ENCODE measurements at places on chromosomes 4 and X.

- DNase-seq = no peak
Observed at GRCh38 chr4:155795991-155796390, 37.2 kb downstream of the GUCY1B1 start.

DNA sequence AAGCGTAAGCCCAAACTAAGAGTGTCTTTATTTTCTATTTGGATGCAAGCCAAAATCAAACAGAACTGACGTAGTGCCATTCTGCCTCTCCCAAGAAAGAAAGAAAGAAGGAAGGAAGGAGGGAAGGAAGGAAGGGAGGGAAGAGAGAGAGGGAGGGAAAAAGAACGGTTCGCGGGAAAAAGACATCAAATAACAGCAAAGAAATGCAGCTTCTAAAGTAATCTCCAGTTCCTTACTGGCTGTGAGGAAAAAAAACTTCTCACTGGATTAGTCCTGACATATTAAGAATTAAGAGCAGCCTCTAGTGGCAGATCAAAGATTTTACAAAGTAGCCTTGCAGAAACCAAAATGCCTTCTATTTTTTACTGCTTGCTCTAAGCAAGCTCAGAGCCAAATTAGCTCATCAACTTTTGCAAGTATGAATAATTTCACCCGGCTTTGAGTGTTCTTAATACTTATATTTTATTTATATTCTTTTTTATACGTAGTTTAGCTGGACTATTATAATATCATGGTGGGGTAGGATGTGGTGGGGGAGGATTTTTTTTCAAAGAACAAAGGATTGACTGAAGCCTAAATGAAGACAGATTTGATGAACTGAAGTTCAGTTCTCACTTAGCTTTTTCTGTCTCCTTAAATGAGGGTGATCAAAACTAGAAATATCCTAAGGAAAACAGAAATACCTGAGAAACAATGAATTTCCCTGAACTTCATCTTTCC is 36.6 kb downstream of the PITX2 start:
- DNase-seq = no peak

DNA sequence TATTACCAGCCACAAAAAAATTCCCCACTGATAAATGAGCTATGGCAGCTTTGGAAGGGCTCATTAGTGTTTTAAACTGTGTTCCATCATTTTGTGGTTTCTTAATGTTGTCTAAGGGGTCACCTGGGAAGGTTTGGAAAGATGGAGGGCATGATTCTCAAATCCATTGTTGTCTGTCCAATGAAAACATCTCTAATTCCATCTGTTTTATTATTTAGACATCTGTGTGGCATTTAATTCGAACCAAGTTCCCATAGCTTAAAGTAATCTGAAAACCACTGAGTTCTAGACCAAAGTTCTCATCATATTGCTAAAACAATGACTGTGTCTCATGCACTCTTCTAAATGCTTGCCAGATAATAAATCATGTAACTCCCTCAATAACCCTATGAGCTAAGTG is 103.8 kb upstream of the PPP3CA start:
- DNase-seq = no peak

GRCh38 chrX:13216139-13216538 is 103.7 kb downstream of the ATXN3L start:
- DNase-seq = no peak

DNA sequence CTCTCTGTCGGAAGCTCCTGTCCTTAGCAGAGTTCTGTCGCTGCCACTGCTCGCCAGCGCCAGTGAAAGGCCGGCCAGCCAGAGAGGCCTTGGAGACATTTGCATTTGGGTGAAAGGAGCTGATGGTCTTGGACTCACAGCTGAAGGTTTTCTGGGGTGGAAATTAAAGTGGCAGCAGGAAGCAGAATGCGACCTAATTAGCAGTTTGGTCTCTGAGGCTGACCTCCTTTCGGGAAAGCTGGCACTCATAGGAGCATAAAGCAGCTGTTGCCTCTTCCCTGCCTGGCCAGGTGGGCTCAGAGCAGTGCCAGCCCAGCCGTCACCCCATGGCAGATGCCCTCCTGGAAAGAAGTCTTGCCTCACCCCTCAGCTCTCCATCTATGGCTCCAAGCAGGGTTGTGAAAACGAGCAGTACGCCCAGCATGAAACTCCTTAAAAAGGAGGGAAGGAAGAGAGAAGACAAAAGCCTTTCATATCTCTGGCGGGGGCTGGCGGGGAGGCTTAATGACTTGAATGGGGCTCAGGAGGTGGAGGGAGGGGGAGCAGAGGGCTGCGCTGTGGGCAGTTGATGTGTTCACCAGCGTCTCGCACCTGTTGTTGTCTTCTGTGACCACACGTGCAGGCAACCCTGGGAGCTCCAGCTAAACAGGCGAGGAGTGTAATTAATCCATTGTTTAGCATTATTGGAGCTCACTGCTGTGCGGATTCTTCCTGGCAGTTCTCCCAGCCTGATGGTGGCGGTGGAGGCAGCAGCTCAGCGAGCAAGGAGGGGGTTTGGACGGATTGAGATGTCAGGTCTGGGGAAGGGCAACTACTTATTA is 264.0 kb downstream of the MID1IP1 start:
- no peak for DNase-seq

- DNase-seq = no peak
Observed at GRCh38 chr4:6258741-6259140, 10.9 kb upstream of the WFS1 start.

DNA sequence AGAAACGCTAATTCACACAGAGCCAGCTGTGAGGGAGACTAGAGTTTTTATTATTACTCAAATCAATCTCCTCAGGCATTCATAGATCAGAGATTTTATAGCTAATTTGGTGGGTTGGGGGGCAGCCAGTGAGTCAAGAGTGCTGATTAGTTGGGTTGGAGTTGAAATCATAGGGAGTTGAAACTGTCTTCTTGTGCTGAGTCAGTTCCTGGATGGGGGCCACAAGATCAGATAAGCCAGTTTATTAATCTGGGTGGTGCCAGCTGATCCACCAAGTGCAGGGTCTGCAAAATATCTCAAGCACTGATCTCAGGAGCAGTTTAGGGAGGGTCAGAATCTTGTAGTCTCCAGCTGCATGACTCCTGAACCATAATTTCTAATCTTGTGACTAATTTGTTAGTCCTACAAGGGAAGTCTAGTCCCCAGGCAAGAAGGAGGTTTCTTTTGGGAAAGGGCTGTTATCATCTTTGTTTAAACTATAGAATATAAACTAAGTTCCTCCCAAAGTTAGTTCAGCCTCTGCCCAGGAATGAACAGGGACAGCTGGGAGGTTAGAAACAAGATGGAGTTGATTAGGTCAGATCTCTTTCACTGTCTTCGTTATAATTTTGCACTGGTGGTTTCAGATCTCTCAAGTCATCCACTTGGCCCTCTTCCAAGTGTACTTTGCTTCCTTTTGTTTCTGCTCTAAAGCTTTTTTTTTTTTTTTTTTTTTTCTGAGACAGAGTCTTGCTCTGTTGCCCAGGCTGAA is 5.4 kb upstream of the NAA11 start:
- no peak for DNase-seq

GRCh38 chr4:84498203-84498934 is 723 bp downstream of the NKX6-1 start:
- no peak for DNase-seq

DNA sequence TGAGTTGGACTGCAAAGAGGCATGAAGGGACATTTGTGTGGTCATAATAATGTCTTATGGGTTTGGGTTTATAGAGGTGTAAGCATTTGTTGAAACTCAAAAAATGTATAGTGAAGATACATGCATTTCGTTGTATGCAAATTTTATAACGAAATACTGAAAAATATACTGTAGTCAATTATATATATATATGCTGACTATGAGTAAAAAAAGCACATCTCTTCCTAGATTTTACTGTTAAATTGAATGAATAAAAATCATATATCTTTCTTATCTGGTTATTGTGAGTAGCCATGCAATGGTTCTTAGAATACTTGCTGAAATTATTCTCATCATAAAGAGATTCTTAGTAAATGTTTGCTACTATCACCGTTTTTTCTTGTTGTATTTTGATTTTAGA is 34.5 kb downstream of the UGT2B10 start:
- DNase-seq = no peak

GRCh38 chrX:69503782-69504625 is at the start of gene NALF2:
TSS of gene NALF2 (plus strand) at chrX:69504326. CDS start at chrX:69505283, 957 bp downstream.
- no peak for DNase-seq

DNA sequence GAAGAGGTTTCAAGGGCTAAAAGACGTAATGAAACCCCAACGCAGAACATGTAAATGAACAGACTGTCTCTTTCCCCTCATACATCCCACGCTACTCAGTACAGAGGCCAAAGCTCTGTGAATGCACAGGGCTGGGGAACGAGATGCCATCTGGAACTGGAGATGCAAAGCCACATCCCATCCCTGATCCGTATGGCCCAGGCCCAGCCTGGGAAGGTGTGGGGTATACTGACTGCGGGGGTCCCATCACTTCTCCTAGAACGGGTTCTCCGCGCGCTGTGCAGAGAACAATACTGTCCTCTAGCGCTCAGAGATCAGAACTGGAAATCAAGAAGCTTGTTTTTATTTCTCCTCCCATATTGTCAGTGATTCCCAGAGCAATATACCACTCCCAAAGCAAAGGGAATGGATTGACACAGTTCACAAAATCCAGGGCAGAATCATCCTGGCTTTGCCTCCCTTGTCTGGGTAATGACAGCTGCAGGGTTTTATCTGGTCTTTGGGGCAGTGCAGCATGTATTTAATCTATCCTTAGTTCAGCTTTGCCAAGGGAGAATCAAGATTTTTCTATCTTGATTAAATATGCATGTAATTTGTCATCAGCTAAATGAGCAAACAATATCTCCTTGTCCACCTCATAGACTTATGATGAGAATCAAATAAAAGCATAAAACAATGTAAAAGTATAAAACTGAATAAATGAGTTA is 47.3 kb upstream of the TLR3 start:
- no peak for DNase-seq

GRCh38 chr4:122548886-122549630 is 71.8 kb downstream of the IL21 start:
- no peak for DNase-seq

GRCh38 chrX:154458954-154459778 is 1.1 kb downstream of the PLXNA3 start:
- DNase-seq = no peak

GRCh38 chr4:188409851-188410250 is 270.6 kb downstream of the TRIML1 start:
- DNase-seq = no peak

- no peak for DNase-seq
Observed at GRCh38 chr4:20252656-20253282, 1.1 kb downstream of the SLIT2 start.

Measured in stimulated activated CD8-positive, alpha-beta memory T cell treated with anti-CD3 and anti-CD28 coated beads, Interleukin-15, amount 100 ng/mL, for 24 hours (primary cell).